ENCODE measurements at places on chromosomes 5 and 9.

DNA sequence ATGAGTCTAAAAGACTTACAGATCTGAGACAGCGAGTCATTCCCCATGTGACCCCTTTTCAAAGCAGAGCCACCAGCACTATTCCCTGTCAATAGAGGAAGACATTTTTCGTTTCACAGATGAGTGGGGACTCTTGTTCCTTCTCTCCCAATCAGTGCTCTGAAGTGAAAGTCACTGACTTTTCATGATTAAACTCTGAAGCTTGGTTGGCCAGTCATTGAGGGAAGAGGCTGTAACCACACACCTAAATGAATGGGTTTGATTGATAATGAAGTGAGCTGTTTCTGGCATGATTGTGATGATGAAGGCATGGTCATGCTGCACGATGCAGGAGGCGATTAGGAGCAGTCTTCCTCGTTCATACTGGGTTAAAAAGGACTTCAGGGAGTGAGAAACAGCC is 171.9 kb downstream of the ZNF462 start:
- DNase-seq = no peak

DNA sequence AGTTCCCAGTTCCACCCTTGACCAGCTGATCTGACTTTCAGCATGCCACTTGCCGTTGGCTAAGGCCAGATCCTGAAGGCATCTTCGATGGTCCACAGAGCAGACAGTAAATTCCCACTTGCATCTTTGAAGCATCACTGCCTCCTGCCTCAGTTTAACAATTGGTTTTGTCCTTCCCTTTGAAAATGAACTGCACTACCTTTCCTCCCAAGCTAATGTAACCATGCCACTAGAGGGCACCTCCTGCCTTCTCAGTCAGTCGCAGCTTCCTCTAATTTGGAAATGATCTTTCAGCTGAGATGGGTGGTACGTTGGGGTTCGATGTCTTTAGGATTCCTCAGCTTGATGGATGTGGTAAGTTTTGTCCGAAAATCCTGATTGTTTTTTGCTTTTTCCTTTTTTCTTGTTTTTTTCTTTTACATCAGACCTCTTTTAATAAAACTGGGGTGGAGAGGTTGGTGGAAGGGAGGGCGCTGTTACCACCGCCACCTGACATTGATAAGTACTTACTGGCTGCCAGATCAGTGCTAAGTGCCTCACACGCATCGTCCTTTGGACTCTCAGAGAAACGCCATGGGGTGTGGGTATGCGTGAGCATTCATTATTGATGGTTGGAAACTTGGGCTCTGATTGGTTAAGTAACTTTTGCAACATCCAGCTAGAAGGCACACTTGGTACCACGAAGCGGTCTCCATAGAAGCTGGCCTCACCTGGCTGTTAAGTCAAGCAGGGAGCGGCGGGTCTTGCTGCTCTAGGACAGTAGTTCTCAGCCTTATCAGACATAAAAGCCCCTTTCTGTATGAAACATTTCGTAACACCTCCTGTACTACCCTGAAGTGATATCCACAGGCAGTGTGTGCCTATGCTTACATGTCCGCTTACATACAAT is 16.9 kb downstream of the PTTG1 start:
- DNase-seq = peak; percentile 19

- DNase-seq = no peak
Measured at GRCh38 chr5:158874792-158875191, 224.9 kb downstream of the EBF1 start.

DNA sequence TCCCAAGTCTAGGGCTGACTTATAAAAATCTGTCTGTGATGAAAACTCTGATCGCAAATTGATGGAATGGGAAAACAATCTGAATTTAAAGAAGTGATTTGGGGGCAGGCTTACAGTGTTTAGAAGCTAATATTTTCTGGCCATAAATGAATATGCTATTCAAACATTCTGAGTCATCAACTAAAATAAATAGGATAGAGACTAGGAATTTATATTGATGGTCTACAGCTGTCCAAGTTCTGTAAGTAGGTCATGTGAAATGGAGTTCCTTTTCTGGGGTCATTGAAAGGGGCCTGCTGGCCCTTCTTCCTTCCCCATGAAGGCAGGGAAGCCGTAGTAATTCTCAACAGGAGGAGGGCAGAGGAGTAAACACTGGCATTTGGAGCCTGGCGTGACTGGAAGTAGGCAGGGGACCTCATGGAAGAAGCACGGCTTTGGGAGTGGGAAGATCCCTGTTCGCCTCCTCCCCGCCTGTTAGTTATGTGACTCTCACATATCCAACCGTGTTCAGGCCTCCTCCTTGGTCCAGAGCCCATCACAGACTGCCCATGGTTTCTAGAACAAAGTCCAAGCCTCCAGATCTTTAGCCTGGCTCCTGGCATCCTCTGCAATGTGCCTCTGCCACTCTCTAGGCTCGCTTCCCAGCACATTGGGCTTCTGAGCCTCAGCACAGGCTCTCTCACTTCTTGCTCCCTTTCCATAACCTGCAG is 31.7 kb downstream of the ALG2 start:
- DNase-seq = no peak

GRCh38 chr5:142507531-142508372 is 178.1 kb downstream of the FGF1 start:
- no peak for DNase-seq

All from activated T-helper 1 cell treated with Interleukin-2 at 50 U/mL for 16 hours (primary cell).